Stimulated activated CD4-positive, alpha-beta T cell treated with anti-CD3 and anti-CD28 coated beads, Interleukin-4, amount 100 ng/mL, for 4 hours (primary cell): ENCODE measurements at places on chromosomes 2 and 18.

DNA sequence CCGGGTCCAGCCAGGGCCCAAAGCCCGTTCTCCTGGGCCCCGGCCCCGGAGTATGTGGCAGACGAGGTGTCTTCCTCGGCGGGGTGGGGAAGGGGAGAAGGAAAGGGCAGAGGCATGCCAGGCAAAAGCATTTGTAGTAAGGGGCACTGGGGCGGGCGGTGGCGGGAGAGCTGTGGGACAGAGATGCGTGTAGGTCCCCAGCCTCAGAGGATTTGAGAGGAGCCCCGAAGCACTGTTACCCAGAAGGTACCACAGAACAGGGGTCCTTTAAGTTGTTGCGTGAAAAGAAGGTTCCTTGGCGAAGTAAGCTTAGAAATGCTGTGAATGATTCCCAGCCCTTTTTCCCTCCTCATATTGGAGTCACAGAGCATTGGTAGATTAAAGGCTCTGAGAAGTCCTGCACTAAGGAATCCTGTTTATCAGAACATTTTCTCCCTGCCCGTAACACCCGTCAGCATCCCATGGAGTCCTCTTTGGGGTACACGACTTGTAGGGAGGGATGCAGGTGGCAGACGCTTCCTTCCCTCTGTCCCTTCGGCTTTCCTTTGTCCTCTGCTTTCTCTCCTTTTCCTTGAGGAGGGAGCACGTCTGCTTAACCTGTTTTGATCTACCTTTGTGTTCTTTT is 12.5 kb downstream of the GAREM2 start:
- DNase-seq: no peak

DNA sequence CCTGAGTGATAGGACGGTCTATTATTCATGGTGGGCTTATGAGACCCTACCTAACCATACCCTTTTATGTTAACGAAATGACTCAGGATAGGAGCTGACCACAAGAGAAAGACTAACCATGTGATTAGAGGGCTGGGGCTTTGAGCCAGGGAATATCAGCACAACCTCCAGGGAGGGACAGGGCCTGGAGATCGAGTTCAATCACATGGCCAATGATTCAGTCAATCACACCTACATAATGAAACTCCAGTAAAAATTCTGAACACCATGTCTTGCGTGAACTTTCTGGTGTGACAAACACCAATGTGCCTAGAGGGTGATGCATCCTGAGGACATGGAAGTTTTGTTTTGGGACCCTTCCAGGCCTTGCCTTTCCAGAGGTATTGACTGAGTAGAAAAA is 2.2 kb upstream of the TEX51 start:
- no peak for DNase-seq

DNA sequence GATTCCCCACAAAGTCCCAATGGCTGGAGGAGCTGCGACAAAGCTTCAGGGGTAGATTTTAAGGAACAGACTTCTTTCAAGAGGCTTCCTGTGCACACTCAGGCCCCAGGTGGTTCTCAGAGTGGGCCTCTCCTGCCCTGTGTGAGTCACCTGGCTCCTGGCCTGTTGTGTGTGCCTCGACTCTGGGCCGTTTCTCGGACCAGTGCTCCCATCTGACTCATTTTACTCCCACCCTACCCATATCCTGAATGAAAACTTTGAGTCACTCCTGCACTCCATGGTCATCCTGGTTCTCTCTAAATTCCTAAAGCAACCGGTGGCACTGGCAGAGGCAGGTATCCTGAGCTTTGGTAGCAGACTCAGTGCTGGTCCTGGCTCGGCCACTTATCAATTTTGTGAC is 84.1 kb downstream of the CELF4 start:
- DNase-seq: no peak

DNA sequence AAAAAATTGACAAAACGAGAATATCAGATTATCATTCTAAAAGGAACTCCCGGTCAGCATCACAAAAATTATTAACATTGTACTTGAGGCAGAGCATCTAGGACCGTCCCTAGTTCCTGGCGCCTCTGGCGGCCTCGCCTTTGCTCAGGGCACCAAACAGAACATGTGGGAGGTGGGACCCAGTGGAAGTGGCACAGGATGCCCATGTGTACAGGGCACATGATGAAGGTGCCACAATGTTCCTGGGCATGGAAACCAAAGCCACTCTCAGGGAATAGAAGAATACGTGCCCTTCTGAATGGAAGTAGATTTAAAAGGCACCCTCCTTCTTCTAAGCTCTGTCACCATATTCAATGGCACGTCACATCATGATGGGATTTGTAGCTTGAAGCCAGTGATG is 30.1 kb upstream of the MARCO start:
- no peak for DNase-seq

DNA sequence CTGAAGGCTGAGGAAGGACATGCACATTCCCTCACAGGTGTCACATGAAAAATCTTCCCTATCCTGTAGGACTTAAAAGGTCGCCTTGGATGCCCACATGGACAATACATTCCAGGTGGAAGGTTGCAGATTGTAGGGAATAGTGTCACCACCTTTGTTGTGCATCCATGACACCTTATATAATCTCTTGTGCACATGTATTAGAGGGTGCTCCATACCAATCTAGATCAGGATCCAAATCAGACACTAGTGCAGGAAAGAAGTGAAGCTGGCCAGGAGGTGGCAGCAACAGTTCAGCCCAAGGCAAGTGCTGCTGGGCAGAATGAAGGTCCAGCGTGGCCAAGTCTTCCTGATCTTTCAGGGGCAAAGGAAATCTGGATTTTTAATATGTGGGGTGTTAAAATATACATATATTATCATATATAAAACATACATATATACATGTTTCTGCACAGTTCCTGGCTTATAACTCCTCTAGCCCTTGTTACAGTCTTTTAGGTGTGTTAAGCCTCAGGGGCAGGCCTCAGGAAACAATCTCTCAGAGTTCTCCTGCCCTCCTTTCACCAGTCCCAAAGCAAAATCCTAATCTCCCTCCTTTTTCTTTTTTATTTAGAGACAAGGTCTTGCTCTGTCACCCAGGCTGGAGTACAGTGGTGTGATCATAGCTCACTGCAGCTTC is 16.6 kb downstream of the NIF3L1 start:
- peak; percentile 42 for DNase-seq

GRCh38 chr2:177400337-177400923 is 7.9 kb downstream of the AGPS start:
- no peak for DNase-seq

- DNase-seq: no peak
These were observed 29.4 kb upstream of the YWHAQ start for GRCh38 chr2:9660154-9660553.

DNA sequence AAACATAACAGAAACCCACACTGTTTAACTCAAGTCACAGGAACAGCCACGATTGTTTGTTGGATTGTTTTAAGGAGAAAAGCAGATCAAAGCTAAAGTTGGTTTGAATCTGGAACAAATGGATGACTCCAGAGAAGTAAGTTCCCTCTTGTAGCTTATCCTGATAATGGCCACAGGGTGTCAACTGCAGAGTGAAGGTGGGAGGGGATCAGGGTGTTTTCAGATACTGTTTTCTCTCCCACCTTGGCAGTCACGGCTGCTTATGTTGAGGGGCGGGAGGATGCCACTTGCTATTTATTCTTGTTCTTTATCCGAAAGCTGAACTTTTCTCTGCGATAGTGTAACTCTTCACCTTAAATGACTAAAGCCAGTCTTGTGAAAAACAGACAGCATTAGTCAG is 36.5 kb upstream of the INPP4A start:
- DNase-seq: no peak

GRCh38 chr2:26522325-26522724 is 44.4 kb upstream of the OTOF start:
- no peak for DNase-seq

DNA sequence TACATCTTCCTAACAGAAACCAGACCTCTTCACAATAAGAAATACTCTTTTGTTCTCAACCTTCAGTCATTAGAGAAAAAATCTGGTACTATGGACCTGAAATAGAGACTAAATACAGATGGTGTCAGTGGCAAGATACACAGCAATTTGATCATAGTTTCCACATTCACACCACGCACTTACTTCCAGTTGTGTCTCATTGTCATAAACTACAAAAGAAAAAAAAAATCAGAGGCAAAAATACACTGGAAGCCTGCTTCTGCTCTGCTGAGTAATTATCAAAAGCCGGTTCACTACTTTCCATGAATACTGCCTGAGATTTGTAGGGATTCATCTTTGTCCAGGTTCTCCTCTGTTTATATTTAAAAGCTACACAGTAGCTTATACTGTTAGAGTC is 182.6 kb downstream of the PID1 start:
- no peak for DNase-seq
